ENCODE measurements at places on chromosomes 7 and 10.
A peak's percentile ranks its signal among the peaks of the same experiment; 100 is the strongest.

GRCh38 chr7:69564454-69565417 lies 33.5 kb upstream of the AUTS2 start:
- DNase-seq, result peak; percentile 10

DNA sequence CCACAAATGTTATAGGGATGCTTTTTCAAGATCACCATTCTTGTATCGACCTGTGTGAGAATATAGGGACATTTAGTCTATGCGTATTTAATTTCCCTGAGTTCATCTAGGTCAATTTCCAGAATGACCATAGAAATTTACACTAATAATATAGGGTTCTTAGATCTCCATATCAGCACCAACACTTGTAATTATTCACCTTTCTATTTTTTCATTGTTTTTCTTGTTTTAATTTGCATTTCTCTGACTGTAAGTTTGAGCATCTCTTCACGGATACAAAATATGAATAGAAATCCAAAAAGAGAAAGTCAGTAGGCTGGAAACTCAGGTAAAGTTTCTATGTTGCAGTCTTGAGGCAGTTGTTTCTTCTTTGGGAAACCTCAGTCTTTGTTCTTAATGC lies 134.8 kb downstream of the CREB5 start:
- no peak for DNase-seq

GRCh38 chr10:78948621-78949030 lies 120.1 kb upstream of the ZMIZ1 start:
- no peak for DNase-seq

DNA sequence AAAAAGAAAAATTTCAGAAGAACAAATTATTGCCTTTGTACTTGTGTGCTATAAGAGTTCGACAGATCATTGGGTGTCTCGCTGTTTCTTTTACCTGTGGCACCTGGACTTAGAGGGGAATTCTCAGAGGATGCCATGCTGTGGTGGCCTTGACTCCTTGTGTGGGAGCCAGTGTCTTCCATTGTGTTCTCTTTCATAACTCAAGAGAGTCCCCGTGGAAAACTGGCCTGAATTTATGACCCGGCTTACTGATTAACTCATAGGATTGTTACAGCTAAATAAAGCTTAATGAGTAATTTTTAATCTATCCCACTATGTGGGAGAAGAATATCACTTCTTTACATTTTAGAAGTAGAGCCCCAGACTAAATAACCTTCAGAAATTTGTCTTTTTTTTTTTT lies 54.5 kb downstream of the UBE3C start:
- no peak for DNase-seq

DNA sequence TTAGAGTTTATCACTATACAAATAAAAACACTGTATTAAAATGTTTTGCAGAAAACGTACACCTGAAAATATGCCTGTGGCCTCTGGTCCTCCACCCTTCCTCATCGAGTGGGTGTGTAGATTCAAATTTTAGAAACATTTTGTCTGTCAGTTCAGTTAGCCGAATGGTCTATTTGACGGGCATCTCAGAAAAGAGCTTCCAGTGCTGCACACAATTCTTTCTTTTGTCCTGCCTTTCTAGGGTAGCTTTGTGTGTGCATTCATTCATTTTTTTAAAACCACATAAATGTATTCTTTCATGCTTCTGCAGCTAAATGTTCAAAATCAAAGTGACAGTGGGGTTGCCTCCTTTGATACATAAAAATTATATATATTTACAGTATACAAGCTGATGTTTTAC lies 46.8 kb downstream of the GNAI1 start:
- no peak for DNase-seq
